Transverse colon (tissue), 4 donors: ENCODE measurements at places on chromosomes 1 and 21.

GRCh38 chr1:230250666-230251065 is 175.5 kb downstream of the PGBD5 start:
- no peak for DNase-seq

DNA sequence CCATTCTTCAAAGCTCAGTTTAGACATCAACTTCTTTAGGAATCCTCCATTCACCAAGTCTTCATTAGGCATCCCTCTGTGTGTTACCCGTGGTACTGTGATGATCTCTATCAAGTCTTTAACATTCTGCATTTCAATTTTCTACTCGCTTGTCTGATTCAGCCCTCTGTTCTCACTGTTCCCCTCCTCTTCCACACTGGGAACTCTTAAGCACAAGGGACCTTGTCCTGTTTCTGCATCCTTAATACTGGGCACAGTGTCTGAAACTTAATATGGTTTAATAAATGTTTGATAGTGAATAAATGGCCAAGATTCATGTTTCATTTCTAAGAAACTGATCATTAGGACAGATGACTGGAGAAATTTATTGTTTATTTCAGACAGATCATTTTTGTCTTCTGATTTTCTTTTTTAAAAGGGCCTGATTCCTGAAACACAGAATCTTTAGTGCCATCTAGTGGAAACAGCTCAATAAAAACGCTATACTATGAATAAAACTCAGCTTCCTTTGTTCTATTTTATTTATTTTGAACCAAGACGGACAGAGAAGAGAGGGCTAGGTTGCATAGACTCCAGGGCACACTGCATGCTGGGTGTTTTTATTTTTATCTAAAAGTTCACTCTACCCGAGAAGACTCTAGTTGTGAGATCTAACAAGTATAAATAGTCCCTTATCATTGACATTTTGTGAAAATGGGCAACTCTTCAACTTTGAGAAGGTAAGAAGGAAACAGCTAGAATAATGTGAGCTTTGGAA is 7.0 kb upstream of the TRIM45 start:
- no peak for DNase-seq

DNA sequence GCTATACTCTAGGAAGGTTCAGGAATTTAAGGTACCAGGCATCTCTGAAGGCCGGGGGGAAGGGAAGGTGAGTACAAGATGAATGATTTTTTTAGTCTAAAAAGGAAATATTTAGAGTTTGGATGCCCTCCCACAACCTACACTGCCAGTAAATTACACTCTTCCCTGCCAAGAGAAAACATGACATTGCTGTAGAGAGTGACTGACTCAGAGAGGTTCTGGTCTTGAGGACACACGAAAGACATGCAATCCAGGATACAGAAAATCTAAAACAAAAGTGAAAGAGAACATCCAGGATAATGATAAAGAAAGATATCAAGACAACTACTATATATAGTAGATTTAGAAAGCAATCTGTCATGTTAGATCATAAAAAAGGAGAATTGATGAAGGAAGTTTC is 200.5 kb downstream of the TYW3 start:
- DNase-seq = no peak

DNA sequence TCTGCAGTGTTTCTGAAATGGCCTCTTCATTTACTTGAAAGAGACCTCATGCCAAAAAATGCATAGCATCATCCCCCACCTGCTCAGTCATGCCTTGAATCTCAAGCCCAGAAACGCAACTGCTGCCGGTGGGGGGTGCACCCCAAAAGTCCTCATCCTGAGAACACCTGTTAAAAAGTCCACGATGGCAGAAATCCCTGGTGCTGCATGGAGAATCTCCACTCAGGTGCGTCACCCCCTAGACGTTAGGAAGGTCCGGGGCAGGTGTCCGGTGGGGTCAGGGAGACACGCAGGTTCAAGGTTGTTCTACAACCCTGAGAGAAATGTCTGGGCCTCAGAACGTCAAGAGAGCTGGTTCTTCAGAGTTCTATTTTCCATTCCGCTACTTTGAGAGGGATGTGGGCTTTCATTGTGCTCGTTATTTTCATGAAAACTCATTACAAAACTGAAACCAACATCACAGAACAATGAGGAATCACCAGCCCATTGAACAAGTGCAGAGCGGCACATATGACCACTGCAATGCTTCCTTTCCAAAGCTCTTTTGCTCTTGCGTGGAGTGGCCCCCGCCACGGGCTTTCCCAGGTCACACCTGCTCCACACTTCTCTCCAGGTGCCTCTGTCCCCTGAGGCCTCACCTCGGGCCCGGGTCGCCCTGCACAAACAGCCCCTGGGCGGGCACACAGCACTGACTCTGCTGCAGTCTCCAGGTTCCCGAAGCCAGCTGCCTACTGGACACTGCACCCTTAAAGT is 201.9 kb downstream of the TOMM20 start:
- no peak for DNase-seq

DNA sequence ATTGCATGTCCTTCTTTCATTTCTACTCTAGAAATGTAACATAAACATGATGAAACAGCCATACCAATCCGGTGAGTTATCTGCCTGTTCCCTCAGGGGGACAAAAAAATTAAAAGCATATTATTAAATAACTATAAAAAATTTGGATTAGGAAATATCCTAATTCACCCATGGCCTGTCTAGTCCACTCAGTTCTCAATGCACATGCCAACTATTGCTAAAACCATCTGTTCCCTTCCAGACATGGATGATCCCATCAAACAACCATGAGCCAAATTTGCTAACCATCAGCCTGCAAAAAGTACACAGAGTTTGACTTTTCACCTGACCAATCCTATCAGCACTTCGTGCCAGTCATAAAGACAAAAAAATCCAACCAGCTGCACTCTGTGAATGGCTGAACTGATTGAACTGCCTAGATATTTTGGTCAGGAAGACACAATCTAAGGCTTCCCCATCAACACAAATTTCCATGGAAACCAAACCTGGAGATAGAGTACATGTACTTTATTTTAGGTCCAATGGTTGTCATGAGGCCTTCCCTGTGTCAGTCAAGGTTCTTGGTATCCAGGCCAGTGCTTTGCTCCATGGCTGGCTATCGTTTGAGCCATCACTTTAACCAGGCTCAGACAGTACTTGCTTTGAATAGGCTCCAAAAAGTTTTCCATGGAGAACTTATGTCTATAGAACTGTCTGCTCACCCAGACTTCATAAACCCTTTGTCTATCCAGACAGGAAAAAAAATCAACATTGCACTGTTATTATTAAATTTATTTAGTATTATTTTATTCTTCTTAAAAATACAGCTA is 570.8 kb downstream of the LTN1 start:
- no peak for DNase-seq

GRCh38 chr1:25700626-25701025 is 84.0 kb downstream of the MAN1C1 start:
- DNase-seq = no peak

DNA sequence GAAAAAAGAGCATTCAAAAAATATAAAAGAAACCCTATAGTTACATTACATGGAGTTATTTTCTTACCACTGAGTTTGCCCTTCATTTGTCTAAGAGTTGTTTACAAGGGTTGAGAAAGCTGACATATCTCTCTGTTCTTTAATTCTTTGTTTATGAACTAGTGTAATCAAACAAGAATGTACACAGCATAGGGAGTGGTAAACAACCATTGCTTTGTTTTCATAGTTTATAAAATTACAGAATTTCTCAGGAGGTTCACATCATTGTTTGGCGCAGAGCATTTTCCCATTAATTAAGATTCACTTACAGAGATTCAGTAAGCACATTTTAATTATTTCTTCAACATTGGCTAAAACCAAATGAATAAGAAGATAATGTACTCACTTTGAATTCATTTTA is 87.6 kb downstream of the IFI44 start:
- DNase-seq = no peak

DNA sequence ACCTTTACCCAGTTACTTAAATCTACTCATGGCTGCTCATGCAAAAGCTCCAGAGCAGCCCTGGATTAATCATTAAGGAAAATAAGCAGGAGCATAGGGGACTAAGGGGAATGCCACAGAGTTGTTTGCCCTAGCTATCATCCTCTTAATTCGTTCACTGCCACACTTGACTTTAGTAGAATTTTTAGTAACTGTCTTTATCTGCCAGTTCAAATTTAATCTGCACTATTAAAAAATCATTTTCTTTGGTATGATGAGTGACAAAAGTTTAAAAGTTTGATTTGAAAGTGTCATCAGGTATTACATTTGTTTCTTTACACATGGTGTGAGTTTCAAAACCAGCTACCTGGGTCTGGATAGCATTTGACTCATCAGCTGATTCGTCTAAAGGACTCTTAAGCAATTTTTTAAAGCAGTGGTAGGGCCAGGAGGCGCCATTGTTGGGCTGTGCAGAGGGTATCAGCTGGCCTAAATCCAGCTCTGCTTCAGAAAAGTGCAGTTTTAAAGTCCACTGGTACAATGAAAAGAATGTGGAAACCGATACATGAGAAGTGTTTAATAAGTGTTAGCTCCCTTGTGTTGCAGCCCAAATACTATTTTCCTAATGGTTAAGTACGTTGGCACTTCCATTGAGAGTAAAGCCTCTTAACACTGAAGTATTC is 69.9 kb upstream of the DR1 start:
- DNase-seq = no peak
